ENCODE measurements at places on chromosomes 1 and 21.

GRCh38 chr1:94095744-94096469, 25.0 kb downstream of the ABCA4 start:
- no peak for DNase-seq

- DNase-seq = no peak
Measured at GRCh38 chr1:160972939-160973338, 18.3 kb upstream of the ITLN2 start.

GRCh38 chr1:7983086-7983778, 21.7 kb downstream of the PARK7 start:
- DNase-seq = no peak

DNA sequence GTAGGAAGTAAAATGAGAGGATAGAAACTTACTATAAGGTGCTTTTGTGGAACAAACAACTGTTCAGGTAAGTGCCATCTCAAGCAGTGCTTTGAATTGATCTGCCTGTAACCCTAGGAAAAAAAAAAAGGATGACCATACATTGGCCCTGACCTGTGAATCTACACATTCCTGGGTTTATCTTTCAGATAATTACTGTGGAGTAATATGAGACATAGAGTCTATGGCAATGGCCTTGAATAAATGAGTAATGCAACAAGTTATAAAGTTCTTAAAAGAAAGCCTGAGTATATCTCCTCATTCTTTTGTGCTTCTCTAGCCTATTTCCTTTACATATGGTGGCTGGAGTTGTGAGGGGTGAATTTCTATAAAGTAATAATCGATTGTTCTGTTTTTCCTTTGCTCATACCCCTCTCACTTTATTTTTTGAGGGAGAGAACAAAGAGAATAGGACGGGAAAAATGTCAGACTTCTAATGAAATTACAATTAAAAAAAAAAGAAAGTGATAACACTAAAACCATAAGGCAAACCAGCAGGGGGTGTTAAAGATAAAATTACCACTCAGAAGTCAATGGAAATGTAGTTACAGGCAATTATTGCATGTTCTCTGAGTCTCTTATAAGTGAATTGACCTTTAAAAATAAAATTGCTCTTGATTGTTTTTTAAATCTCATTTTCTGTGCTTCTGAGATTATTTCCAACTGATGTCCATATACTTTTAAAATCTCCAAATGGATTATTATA, 12.4 kb upstream of the ATP1A1 start:
- no peak for DNase-seq

- no peak for DNase-seq
Measured at GRCh38 chr1:27868556-27868931, 3.8 kb upstream of the THEMIS2 start.

DNA sequence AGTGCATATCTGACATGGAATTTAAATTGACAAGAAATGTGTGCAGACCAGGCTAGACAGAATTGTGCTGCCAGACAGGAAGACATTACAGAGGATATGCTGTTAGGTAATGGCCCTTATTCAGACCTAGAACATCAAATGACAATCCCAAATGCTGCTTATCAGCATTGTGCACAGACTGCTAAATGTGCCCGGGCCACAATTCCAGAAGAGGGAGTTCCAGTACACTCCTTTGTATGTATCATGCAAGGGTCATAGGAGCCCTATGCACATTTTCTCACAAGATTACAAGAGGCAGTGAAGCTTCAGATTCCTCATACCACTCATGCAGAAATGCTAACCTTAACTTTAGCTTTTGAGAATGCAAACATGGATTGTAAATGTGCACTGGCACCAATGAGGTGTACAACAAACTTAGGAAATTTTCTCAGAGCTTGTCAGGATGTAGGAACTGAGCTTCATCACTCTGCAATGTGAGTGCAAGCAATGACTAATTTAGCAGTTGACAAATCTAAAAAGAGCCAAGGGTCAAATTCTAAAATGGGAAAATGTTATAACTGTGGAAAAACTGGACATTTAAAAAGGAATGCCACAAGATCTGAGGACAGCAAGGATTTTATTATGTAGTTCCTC, 273.5 kb downstream of the COL11A1 start:
- DNase-seq = no peak

DNA sequence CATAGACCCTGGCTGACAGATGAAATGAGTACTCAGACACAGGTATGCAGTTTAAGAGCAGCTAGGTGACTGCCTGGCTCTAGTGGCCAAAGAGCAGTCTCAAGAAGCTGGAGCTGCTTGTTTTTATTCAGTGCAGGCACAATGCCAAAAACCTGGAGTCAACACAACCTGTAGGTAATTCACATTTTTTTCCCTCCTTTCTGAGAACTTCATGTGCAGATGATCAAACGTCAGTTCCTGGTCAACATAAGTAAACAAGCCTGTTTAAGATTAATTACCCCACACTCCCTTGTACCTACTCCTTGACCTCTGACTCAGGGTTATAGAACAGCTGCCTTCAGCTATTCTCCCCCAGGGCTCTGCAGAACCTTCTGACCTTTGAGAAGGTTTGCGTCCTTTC, 17.3 kb upstream of the ACADM start:
- DNase-seq = no peak

GRCh38 chr1:6666696-6667095, 34.9 kb downstream of the DNAJC11 start:
- DNase-seq = no peak

DNA sequence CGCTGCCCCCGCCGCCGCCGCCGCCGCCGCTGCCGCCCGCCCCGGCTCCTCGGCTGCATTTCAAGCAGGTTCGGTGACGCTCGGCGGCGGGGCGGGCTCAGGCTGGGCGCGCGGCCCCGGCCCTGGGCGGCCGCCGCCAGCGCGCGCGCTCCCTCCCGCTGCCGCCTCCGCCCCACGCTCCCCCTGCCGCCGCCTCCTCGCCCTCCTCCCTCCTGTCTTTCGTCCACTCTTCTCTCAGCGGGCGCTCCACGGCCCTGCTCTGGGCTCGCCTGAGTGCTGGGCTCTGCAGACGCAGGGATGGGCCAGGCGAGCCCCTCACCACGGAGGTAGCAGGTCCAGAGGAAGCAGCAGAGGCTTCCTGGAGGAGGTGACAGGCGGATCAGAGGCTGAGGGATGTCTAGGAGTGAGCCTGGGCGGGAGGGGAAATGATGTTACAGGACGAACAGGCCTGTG, at the start of gene LRP8:
LRP8 (minus strand) TSS at position 62 of the 453 bp plus-strand sequence. CDS start 158 bp downstream, outside the sequence.
- no peak for DNase-seq

- DNase-seq = no peak
Measured at GRCh38 chr21:23899561-23899960, 1707.7 kb downstream of the MRPL39 start.

GRCh38 chr1:69524015-69524414, 43.7 kb upstream of the LRRC7 start:
- no peak for DNase-seq

GRCh38 chr21:42515708-42516502, 2.3 kb downstream of the SLC37A1 start:
- no peak for DNase-seq

DNA sequence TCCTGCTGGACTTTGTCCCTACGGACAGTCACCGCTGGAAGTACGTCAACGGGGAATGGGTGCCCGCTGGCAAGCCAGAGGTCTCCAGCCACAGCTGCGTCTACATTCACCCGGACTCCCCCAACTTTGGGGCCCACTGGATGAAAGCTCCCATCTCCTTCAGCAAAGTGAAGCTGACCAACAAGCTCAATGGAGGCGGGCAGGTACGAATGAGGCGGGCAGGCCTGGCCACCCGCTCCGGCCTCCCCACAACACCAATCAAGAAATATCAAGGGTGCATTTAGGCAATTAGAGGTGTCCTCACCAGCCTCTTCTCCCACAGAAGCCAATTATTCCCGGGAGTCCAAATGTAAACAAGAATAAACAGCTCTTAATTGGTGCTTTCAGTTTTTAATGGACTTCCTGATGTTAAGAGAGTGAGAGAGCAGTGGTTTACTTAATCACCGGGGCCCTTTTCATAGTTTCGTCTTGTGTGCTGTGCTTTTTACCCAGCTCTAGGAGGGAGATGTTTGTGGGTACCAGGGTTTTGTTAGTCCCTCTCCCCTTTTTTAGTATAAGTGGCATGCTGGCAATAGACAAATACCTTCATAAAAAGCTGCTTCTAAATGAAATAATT, 10.7 kb downstream of the TBX19 start:
- no peak for DNase-seq

- no peak for DNase-seq
Measured at GRCh38 chr1:156053768-156054499, at the start of gene UBQLN4. TSS of gene UBQLN4 (minus strand) at chr1:156053798. CDS start at chr1:156053701, 97 bp downstream.

GRCh38 chr1:167515893-167516321, 2.4 kb downstream of the CD247 start:
- DNase-seq = no peak

GRCh38 chr1:169692756-169693460, 18.5 kb downstream of the SELL start:
- DNase-seq = no peak

GRCh38 chr1:112729909-112730308, 14.8 kb upstream of the PPM1J start:
- no peak for DNase-seq

DNA sequence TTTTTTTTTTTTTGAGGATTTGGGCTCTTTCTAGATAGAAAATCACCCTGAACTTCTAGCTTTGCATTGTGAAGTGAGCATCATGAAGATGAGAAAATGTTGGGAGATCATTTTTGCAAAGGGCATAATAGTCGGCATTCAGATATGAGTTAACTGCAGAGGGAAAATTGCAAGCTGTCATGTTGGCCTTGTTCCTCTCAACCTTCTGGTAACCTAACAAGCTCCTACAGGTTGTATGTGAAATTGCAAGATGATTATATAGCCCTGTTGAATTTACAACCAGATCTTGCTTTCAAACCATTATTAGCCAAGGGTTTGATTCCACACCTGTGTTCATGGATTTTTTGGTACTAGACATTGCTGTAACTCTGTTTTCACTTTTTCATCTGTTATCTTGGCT, 2.2 kb downstream of the ELOA start:
- DNase-seq = no peak

GRCh38 chr1:224737353-224737727, 121.2 kb downstream of the CNIH3 start:
- no peak for DNase-seq

DNA sequence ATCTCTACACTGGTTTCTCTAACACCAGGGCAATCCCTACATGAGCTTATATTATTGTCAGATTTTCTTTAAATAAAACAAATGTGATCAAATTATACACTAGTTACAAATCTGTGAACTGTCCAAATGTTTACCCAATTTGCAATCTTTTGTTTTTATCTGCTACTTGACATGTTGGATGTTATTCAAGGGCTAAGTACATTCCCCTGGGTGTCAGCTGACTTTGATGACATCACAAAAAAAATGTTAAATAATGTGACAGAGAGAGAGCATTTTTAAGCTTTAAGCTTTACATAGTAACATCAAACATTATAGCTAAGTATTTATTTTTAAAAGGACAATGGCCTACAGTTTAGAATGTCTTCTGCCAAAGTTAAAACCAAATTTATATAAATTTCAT, 431.3 kb upstream of the PKN2 start:
- no peak for DNase-seq

GRCh38 chr1:234617986-234618736, 8.2 kb upstream of the IRF2BP2 start:
- DNase-seq = no peak

- DNase-seq = no peak
Measured at GRCh38 chr21:44756423-44757185, 45.0 kb downstream of the UBE2G2 start.

DNA sequence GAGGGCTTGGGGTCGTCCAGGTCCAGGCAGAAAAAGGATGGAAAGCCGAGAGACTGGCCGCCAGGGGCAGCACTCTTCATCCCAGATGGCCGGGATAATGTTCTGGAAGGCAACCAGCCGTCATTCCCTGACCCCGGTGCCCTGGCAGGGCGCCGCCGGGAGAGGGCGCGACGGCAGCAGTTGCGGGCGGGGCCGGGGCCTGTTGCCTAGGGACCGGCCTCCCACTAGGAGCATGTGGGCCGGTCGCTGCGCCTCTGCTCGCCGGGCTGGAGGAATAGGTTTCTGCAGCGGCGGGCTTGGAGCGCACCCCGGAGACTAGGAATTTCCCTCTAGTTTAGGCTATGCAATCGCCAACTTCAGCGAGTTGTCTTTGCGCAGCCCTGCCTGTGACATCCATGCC, 11.0 kb downstream of the DMRTB1 start:
- DNase-seq = no peak

DNA sequence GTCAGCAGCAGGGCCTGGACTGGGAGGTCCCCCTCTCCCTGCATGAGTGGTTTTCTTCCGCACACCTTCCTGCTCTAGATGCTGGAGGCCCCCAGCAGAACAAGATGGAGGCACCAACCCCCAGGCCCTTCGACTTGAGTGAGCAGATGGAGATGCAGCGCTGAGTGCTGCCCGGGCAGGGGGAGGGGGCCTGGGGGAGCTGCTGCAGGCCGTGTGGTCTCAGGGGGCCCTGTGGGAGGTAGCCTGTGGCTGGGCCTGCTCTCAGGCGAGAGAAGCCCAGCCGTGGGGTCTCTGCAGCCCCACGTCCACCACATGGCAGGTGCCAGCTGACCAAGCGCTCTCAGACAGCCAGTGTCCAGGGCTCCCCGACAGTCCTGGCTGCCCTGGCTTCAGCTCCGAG, 1.2 kb upstream of the FAAP20 start:
- DNase-seq = no peak

- DNase-seq = no peak
Measured at GRCh38 chr1:93567255-93567918, 114.2 kb downstream of the BCAR3 start.

DNA sequence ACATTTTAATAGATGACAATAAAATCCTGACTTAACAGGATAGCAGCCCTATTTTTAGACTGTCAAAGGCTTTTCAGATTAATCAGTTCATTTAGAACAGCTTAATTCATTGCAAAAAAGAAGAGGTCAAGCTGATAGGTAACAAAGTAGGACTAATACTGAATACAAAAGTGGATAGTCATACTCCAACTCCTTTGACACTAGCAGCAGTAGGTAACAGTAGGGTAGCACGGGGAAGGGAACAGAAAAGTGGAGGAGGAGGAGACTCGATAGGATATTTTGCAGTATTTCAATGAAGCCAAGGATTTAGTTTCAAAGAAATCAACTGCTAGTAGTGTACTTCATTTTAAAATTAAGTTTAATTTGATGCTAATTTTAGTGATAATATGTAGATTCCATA, 51.1 kb downstream of the USP1 start:
- no peak for DNase-seq

GRCh38 chr1:116105996-116106395, 5.2 kb upstream of the MAB21L3 start:
- DNase-seq = no peak

DNA sequence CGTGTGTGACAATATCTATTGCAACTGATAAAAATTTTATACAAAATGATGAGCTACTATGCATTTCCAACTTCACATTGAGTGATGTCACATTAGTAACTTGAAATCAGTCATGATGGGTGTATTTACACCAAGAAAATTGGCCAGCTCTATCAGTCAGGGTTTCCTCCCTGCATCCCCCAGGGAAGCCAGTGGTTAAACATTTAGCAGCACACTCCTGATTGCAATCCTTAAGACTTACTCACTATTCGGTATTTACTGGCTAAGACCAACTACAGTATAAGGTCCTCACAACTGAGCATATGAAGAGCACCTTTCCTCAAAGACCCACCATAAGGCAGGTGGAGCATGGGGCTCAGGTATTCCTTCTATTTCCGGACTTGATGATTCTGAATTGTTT, 41.3 kb upstream of the PTGFRN start:
- DNase-seq = no peak
